Stimulated activated CD8-positive, alpha-beta memory T cell treated with anti-CD3 and anti-CD28 coated beads, Interleukin-4, amount 100 ng/mL, for 1 hour (primary cell): ENCODE measurements at places on chromosomes 12 and 14.

GRCh38 chr14:29453045-29453444 lies 474.6 kb downstream of the PRKD1 start:
- no peak for DNase-seq

DNA sequence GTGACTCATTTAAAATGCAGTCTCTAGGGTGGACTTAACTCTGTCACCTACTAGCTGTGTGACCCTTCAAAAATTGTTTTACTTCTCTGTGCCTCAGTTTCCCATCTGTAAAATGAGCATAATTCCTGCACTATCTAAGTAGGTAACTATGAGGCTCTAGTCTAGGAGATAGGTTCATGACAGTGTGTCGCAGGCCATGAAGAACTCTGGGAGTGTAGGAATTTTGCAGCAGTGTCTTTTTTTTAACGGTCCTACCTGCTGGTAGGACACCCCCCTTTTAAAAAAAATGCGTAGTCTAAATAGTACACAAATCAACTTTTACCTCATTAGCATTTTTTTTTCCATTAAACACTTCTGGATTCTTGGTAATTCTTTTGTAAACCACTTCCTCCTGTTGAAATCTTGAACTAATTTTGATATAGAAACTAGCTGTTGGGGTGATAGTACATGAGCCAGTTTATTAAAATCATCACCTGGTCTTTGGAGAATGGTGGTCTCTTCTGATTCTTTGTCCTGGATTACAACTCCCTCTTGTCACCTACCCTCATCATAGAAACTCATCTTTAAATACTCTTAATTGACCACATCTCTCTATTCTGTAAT lies 86.0 kb upstream of the SLC38A2 start:
- DNase-seq: no peak

DNA sequence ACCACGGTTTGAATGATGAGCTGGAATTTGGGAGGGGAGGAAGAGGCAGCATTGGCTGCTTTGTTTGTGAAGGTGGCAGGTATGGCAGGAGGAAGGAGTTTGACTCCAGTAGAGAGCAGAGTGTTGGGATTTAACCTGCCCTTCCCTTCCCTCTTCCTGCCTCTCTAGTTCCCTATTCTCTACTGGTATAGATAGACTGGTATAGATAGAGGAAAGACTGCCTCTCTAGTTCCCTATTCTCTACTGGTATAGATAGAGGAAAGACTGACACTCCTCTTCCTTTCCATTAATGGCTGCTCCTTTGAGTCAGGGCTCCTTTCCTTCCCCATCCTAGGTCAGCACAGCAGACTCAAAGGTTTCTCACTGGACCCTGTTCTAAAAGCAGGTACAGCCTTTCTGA lies 8.4 kb upstream of the SYCP3 start:
- no peak for DNase-seq

GRCh38 chr12:119666226-119666795 lies 1.6 kb upstream of the PRKAB1 start:
- no peak for DNase-seq

DNA sequence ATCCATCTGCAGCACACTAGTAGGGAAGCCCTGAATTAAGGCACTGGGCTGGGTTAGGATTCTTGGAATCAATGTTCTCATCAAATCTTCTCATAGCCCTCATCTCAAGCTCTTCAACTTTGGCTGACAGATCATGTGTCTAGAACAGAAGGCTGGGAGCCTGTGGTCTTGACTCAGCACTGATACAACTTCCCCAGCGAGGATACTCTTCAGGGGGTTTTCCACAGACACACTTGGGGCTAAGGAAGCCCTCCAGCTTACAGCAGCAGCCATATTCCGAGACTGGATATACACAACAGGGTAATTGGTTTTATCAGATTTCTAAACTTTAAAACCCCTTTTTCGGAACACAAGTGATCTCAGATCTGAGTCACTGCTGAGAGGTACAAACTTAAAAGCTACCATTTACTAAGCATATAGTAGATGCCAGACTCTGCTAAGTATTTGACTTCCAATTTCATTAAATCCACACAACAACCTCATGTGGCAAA lies 3.5 kb downstream of the FMNL3 start:
- no peak for DNase-seq

- no peak for DNase-seq
Measured at GRCh38 chr14:102426796-102427195, 64.1 kb downstream of the TECPR2 start.

DNA sequence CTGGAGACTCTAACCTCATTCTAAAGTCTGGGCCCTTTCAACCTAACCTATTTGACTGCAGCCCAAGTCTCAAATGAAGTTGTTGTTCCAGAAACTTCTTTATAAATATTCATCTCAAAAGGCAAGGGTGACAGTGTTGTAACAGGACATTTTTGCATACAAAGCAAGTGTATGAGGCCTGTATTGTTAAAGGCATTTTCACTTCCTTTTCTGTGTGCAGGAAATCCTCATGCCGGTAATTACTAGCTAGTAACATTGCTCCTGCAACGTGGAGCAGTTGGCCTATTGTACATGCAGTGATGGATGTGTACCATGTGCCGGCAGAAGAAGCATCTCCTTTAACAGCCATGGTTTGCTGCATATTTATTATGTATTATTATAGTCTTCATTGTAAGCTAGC lies 156.5 kb upstream of the RMST start:
- no peak for DNase-seq

DNA sequence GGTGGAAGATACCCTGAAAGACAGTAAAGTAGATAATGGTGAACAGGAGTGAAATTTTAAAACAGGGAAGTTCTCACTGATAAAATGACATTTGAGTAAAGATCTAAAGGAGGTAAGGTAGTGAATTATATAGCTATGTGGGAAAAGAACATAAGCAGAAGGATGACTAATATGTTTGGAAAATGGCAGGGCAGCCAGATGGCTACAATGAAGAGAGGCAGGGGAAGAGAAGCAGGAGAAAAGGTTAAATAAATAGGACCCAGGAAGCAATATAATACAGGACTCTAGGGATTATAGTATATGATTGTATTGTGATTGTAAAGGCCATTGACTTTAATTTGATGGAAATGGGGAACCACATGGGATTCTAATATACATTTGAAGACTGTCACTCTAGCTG lies 33.0 kb downstream of the SCFD1 start:
- no peak for DNase-seq

DNA sequence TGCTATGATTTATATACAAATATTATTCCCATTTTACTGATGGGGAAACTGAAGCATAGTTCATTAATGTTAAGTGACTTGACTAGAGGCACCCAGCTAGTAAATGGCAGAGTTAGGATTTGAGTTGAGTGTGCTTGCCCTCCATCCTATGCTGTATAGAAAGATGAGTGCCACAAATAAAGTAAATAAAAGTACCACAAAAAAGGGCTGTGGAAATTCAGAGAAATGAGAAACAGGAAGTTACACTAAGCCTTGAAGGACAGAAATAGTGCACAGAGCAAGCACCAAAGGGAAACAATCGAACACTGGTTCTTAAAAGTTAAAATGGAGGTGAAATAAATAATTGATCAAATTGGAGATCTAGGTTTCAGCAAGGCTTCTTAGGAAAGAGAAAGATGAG lies 9.2 kb upstream of the ABCD2 start:
- no peak for DNase-seq

DNA sequence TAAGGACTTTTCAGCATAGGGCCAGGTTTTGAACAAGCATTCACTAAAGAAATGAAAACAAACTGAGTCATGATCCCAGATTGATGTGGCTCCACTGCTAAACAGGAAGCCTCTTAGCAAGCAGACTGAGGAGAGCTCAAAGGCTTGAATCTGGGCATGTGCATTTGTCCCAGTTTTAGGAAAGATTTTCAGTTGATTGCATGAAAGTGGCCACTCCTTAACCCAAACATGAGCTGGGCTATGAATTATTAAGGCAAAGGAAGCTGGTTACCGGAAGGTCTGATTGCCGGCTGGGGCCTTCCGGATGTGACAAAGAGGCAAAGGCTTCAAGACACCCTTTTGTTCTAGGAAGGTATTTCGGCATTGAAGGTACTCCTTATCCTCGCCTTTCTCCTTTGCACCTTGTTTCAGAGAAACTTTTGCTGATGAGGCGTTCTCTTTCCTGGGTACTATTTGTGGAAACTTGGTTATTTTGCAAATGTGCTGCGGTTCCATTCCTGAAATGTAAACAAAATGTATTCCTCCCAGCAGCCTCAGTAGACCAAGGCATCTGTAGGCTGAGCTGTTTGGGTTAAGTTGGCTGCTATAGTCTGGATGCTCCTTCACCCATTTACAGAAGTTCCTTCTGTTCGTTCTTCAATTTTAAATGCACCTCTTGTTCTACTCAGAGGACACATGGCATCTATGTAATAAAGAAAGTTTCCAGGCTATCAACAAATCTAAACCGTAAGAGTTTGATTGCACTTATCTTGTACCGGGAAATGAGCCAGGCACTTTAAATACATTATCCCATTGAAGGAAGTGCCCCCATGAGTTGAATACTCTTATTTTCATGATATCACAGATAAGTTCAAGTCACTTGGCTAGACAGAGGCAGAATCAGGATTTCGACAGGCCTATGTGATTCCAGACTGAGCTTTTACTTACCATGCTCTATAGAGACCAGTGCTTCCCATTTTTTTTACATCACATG lies 115.6 kb upstream of the METAP2 start:
- DNase-seq: no peak

DNA sequence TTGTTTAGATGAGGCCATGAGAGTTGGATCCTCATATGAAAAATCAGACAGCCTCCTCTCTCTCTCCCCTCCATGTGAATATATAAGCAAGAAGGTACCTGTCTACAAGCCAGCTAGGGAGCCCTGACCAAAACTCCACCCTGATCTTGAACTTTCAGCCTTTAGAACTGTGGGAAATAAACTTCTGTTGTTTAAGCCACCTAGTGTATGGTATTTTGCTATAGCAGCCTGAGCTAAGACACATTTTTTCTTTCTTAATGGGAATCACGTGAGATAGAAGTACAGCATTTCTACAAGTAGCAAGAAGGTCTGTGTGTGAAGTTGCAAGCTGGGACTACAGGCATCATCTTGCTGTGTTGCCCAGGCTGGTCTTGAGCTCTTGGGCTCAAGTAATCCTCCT lies 16.3 kb upstream of the ABHD12B start:
- DNase-seq: no peak

- DNase-seq: no peak
Measured at GRCh38 chr14:88802596-88802995, 9.8 kb upstream of the EML5 start.

GRCh38 chr14:39467889-39468524 lies 35.8 kb upstream of the FBXO33 start:
- no peak for DNase-seq

GRCh38 chr12:64892561-64892960 lies 68.1 kb downstream of the TBC1D30 start:
- no peak for DNase-seq

DNA sequence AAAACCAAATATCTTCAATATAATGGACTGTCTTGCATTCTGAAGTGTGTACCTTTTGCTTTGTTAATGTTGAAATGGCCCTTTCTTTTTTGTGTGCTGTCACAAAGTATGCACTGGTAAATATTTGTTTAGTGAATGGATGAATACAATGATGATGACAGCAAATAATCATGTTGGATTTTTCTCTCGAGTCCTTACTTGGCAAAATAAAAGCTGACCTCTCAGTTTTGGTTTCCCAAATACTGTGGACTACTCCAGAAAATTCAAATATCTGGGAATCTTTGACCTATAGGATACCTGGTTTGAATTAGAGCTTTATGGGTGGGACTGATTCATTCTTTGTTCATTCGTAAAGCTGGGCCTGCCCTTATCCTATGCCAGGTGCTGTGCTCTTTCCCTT lies 5.5 kb downstream of the UBE3B start:
- DNase-seq: no peak

DNA sequence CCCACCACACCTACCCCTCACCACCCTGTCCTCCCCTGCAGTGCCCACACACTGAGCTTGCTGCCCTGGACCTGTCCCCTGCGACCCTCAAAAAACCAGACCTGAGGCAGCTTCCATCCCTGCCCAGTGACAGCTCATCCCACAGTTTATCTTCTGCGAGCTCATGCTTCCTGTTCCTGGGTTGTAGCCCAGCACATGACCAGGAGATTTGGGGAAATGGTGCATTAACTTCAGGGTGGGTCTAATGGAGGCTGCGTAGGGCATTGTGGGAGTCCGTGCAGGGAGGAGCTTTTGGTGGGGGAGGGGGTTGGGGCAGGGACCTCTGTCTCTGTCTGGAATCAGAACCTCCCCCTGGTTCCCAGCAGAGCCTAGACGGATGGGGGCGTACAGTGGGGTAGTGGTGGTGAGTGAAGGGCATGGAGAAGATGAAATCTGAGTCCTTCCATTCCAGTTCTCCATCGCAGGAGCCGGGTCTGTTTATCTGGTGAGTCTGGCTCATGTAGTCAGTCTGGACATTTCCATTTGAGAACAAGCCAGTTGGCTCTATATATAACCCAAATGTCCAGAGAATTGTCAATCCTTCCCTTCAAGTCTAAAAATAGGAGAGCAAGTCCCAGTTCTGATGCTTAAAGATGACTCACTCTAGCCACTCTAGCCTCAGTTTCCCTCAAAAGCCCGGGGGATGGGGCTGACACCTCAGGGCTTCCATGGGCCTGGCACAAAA lies 270.9 kb downstream of the CACNA1C start:
- DNase-seq: no peak

- DNase-seq: no peak
Measured at GRCh38 chr14:88535149-88535548, 19.7 kb downstream of the PTPN21 start.

GRCh38 chr14:68404146-68404527 lies 388.7 kb downstream of the ZFP36L1 start:
- DNase-seq: no peak

- DNase-seq: no peak
Measured at GRCh38 chr14:21313512-21313911, 33.6 kb downstream of the RPGRIP1 start.

DNA sequence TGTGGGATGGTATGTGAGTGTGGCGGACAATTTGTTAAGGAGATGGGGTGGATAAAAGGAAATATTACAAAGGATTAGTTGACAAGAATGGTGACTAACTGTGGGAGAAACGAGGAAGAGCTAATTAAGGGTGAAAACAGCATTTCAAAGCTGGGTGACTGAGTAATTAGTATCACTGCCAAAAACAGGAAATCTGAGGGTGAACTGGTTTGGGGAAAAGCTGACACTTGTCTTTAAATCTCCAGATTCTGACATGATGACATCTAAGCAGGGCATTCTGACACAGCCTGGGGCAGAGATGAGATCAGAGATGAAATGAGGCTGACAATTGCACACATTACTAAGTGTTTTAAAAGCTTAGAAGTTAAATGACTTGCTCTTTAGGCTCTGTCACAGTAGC lies 42.4 kb upstream of the CCDC175 start:
- DNase-seq: no peak
